ENCODE measurements at places on chromosomes 2 and 18. TPM values are rescaled to one million over a fixed set of nuclear protein-coding genes. Genes with fewer than 3 reads are reported as not detected.

- no peak for DNase-seq
These were observed 49.9 kb upstream of the TAF1B start for GRCh38 chr2:9793156-9793917.

GRCh38 chr2:25050128-25050527 lies 8.3 kb downstream of the EFR3B start:
- no peak for DNase-seq

- no peak for DNase-seq
These were observed 199.6 kb upstream of the MMADHC start for GRCh38 chr2:149787206-149787605.

- DNase-seq: no peak
These were observed 343.1 kb downstream of the CYRIA start for GRCh38 chr2:16322308-16323125.

DNA sequence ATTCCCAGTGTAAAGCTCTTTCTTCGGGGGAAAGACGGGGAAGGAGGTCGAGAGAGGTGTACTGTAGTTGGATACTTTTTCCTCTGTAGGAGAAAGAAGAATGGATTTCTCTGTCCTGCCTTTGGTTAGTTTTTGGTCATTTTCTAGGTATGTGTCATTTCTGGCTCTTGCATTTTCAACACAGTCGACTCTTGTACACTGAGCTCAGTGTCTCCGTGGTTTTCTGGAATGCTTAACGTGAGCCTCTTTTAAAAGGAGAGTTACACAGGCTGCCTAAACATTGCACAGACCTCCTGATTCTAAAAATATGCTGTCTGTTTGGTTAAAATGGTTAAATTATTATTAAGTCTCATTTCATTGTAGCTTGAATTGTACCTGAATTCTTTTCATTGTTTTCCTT lies 21.8 kb upstream of the GLS start:
- DNase-seq: no peak

The CCDC121 gene
- 0.79 TPM for total RNA-seq

The VSNL1 gene
- 0.64 TPM for total RNA-seq

GRCh38 chr2:121283670-121284462 lies 1.1 kb downstream of the TFCP2L1 start:
- DNase-seq: peak; percentile 48

DNA sequence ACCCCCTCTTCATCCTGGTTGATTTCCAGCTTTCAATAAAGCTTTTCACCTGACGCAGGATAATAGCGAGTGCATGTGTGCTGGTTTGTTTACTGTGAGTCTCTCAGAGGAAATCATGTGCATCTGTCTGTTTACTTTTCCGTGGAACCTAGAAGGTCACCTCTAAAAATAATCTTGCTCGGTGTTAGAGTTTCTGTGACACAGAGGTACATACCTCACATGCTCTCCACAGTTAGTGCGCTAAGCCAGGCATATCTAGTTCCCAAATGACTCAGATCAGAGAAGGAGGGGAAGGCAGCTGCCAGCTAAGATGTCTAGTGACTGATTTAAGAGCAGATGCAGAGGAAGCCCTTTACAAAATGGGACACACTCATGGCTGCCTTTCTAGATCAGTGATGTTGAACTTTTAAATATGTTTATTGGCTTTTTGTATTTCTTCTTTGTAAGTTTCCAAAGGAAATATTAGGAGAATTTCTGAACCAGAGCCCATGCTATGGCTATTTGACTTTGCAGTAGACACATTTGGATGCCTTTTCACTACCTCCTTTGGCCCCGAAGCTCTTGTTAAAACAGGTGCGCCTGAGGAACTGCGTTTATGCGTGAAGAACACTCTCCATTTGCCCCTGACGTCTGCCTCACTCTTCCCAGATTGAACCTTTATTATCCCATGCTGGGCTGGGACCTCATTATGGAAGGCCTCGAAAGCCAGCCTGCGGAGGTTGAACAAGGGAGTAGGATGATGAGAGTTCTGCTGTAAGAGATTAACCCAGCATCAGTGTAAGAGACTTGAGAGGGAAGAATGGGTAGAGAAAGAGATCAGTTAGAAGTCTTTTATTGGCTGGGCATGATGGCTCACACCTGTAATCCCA lies 145.6 kb downstream of the FAM161A start:
- peak; percentile 76 for DNase-seq

GRCh38 chr2:195863564-195863963 lies 205.1 kb downstream of the DNAH7 start:
- DNase-seq: no peak

DNA sequence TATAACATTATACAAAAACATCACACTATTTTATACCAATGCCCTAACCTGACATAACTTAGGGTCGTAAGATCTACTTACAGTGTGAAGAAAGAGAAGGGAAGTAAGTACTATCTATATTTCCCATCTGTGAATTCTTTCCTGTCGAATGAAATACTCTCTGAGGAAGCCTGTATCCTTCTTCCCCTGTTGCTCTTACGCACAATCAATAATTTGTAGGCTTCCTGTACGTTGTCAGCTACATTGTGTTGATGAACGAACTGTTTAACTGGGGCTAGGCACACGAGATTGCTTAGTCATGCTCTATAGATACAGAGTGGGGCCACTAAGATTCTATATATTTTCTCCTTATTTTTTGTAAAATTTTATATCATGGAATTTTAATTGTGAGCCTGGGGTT lies 1125.0 kb upstream of the CELF4 start:
- DNase-seq: no peak

DNA sequence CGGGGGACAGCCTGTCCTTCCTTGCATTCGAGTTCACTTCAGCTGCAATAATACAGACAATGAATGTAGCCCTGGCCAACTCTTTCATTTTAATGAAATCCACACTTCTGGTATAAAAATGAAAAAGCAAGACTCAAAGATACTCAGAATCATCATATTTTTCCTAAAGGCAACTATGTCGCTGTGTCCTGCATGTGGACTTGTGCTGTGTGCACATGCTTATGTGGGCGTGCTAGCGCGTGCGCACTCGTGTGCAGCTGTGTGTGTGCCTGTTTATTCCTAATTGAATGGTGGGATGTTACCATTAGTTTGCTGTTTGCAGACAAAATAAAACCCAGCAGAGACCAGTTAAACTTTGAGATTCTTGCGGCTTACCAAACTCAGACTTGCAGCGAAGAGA lies 49.6 kb downstream of the SMIM21 start:
- no peak for DNase-seq

GRCh38 chr2:227517724-227518123 lies 45.8 kb downstream of the AGFG1 start:
- no peak for DNase-seq

GRCh38 chr2:74768401-74768914 lies 65.5 kb upstream of the HK2 start:
- no peak for DNase-seq

DNA sequence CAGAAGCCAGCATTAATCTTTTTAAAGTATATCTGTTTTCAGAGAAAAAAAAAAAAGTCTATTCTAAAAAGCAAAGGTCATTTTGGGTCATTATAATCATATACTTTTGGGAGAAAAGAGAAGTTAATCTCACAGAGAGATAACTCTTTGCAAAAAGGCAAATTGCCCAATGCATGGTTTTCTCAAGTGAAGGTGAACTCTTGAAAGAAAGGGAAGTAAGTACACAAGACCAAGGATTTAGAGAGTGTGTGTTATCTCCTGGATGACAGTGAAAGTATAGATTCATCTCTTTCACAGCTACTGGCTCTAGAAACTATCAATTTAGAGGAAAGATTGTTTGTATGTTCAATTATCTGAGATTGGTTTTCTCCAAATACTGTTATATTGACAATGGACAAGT lies 151.4 kb downstream of the CD8B2 start:
- DNase-seq: no peak

The BOLL gene
- not detected for total RNA-seq

DNA sequence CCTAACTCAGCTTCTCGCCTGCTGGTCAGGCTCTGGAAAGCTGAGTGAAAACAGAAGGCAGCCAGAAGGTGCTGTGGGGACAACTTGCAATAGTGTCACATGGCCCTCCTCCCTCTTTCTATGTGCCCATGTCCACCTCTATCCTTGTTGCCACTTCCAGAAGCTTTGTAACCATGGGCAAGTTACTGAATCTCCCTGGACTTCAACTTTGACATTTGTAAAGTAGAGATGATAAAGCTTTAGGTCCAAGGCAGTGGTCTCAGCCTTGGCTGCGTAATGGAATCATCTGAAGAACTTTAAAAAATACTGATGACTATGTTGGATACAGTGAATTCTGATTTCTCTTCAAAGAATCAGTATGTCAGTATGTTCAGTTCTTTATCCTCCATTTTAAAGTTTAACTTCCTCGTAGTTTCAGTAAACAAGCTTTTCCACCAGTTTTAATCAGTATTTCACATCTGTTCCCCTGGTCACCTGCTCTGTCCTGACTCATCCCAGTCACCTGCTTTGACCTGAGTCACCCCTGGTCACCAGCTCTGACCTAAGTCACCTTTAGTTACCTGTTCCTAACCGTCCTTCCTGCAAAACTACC lies 245.2 kb upstream of the STON1 start:
- no peak for DNase-seq

The CTNNA2 gene
- total RNA-seq: not detected

The RUFY4 gene
- total RNA-seq: not detected

Measured in bronchial epithelial cell (primary cell).